Stimulated activated CD4-positive, alpha-beta T cell treated with anti-CD3 and anti-CD28 coated beads, Interleukin-15, amount 100 ng/mL, for 24 hours (primary cell): ENCODE measurements at places on chromosomes 7 and 10.
A peak's percentile ranks its signal among the peaks of the same experiment; 100 is the strongest.

DNA sequence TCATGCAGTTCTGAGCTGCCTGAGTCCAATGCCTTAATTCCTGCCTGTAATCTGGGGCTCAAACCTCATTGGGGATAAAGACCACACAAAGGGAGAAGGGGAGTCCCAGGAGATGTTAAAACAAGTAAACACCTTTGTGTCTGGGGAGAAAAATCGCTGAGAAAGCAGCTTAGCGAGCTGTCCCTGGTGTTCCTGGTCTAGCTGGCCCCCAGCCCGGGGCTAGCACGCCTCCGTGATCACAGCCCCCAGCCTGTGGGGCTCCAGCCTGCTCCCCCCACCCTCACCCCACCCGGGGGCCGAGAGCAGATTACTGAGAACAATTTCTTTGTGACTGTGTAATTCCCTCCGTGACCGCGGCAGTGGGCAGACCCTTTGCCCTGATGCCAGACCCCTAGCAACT lies 24.8 kb downstream of the DPCD start:
- no peak for DNase-seq

DNA sequence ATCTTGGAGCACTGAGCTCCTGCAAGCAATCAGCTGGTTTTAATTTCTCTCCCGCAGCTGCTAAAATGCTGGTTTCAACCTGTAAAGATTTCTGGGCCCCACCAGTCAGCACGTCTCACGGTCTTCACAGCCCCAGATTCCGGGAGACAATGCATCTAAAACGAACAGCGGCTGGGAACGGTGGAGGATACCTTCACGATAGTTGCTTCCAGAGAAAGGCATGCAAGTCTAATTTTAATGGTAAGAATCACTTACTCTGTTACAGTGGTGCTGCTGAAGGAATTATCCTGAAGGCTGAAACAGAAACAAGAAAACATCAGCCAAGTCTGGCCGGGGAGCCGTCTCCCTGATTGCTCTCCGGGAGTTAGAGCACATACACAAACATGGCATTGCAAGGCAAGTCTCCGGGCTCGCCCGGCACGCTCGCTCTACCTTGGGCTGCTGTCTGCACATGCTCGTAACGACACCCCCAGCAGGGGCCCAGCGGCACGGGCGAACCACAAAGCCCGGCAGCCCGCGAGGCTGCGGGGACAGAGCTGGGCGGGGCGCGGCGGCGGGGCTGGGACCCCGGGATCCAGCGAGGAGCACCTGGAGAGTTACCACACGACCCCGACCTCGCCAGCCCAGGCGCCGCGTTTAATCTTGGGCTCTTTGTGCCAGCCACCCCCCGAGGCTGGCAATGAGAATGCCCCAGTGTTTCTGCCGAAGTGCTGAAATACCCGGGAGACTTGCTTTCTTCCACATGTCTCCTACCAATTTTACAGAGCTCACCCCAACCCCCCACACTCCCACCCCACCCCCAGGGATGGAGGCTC lies at the start of gene FAM13C:
TSS of gene FAM13C (minus strand) at position 406 of the 815 bp plus-strand sequence. CDS start at position 317, 89 bp downstream.
- peak; percentile 19 for DNase-seq

DNA sequence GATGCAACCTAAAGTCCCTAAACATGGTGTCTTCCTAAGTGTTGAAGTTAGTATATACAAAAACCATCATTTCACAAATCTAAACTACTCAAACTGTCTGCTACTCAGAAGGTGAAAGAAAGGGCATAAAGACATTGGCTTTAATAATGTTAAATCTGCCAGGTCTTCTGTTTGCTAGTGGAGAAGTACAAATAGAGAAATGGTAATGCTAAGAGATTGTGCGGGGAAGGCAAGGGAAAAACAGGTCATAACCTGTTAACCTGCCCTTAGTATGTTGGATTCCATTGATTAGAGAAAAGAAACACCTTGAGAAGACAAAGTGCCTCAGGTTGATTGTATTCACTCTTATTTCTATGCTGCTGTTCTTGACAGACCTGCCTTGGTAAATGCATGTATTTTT lies 80.3 kb downstream of the CALD1 start:
- DNase-seq: no peak

- DNase-seq: no peak
Measured at GRCh38 chr7:32916006-32916405, 24.4 kb upstream of the KBTBD2 start.

DNA sequence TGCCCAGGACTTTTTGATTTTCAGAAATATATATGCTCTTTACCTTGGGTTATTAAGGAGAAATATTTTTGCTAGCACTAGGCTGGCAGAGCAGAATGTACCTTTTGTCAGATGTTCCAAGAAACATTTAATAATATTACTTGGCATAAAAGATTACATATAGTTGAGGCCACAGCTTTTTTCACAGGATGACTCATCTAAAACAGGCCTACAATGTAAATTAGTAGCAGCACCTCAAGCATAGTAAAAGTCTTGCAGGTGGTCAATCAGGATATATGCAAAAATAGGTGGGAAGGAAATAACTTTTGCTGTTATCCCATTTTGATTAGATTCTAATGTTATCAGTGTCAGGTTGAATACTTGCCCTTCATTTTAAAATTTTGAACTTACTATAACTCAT lies 14.9 kb upstream of the ITGB1 start:
- no peak for DNase-seq

DNA sequence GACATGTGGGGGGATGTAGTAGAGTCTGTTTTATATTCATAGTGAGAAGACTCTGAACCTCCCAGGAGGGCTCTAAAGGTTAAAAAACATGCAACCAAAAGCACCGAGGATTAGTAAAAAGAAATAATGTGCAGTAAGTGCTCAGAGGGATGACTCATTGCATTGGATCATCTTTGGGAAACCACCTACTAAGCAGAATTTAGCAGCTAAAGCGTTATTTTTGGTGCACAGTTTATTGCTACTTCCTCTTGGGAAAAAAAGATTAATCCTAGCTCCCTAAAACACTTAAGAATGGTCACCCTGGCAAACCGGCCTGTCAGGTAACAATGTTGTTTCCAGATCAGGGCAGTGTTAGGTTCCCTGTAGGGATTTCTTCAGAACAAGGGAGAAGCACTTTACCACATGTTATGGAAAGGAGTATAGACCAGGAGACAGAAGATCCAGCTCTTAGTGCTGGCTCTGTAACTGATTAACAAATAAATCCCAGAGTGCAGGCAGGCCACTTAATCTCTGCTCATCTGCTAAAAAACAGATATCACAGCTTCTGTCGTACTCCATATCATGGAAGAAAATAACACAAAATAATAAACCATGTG lies 44.8 kb upstream of the FAM133B start:
- no peak for DNase-seq

GRCh38 chr10:14742382-14742781 lies 32.3 kb downstream of the FAM107B start:
- no peak for DNase-seq

- no peak for DNase-seq
Measured at GRCh38 chr7:97025130-97025499, 484 bp upstream of the DLX5 start.

DNA sequence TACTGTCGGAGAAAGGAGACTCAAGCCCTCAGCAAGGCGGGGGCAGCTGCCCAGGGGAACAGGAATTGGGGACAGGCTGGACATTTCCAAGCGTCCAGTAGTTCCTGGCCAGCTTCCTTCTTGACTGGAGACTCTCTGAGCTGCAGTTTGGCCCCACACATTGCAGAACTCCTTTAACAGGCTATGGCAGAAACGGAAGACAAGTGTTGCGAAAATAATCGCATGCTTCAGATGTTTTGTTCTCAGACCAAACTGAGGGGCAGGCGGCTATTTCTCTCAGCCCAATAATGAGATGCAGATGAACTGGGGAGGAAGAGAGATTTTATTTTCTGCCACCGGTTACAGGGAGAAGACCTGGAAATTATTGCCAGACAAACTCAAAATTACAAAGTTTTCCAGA lies 88.0 kb upstream of the PFKP start:
- DNase-seq: no peak

- DNase-seq: no peak
Measured at GRCh38 chr7:83161899-83162401, 734 bp downstream of the PCLO start.
